ENCODE measurements at places on chromosomes 16 and 17.

DNA sequence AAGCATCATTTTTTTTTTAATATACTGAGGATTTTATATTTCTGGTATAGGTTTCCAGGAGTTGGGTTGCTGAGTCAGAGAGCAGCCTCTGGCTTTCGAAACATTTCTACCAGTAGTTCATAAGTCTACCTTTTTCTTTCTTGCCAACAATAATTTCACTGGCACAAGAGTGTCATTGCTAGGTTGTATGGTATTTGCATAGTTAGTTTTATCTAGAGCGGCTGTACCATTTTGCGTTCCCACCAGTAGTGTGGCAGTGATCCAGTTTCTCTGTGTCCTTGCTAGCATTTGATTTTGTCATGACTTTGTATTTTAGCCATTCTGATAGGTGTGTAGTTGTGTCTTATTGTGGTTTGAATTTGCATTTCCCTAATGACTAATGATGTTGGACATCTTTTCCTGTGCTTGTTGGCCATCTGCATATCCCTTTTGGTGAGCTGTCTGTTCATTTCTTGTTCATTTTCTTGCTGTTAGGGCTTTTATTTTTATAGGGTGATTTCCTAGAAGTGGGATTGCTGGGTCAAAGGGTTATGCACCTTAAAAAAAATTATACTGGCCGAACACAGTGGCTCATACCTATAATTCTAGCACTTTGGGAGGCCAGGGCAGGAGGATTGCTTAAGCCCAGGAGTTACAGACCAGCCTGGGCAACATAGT, 39.9 kb downstream of the SNX29 start:
- DNase-seq: no peak

DNA sequence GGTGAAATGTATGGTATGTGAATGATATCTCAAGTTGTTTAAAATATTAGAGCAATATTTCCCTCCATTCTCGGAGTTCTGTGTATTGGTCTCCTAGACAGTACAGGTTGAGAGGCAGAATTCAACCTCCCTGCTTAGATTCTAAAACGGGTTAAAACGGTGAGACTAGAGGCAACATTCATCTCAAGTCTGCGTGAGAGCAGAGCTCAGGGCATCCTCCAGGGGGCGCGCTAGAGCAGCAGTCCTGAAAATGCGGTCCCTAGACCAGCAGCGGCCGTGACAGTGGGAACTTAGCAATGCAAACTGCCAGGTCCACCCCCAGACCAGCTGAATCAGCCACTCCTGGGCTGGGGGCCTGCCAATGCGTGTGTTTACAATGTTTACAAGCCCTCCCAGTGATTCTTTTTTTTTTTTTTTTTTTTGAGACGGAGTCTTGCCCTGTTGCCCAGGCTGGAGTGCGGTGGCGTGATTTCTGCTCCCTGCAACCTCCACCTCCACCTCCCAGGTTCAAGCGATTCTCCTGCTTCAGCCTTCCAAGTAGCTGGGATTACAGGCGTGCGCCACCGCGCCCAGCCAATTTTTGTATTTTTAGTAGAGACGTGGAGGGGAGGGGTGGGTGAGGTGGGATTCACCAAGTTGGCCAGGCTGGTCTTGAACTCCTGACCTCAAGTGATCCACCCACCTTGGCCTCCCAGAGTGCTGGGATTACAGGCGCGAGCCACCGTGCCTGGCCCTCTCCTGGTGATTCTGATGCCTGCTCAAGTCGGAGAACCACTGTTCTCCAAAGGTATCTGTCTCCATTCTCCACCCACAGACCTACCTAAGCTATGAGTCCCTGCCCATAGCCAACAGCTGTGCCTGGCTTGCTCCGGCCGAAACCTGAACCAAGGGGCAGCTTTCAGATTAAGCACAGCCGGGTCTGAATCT, 24.2 kb downstream of the KLHL36 start:
- DNase-seq: peak; percentile 8

DNA sequence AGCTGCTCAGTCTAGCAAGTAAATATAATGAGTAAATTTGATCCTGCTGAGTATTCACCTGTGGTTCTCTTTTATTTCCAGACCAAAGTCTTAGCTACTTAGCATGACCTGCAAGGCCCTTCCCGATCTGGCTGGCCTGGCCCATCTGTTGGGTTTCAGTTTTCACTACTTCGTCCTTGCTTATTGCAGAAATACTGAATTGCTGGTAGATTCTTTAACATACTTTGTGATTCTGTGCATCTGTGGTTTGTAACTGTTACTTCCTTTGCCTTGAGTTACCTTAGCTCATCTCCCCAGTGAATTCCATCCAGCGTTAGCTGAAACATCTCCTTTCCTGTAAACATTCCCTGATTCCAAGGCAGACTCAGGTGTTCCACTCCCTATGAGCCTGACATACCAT, 131.1 kb downstream of the PHKB start:
- DNase-seq: no peak

- DNase-seq: no peak
Measured at GRCh38 chr16:19874851-19875546, 9.6 kb downstream of the GPRC5B start.

- peak; percentile 67 for DNase-seq
Measured at GRCh38 chr17:19753051-19753509, 5.0 kb upstream of the ALDH3A1 start.

- DNase-seq: no peak
Measured at GRCh38 chr17:66228887-66229782, at the start of gene APOH. APOH (minus strand) TSS chr17:66229415; CDS start chr17:66229379, 36 bp downstream.

GRCh38 chr17:82981141-82981730, 98.2 kb upstream of the METRNL start:
- DNase-seq: no peak

- DNase-seq: no peak
Measured at GRCh38 chr17:78865682-78866390, 25.2 kb upstream of the USP36 start.

- peak; percentile 8 for DNase-seq
Measured at GRCh38 chr17:65984299-65984698, 207.6 kb downstream of the CEP112 start.

- DNase-seq: no peak
Measured at GRCh38 chr17:62670202-62670821, 42.8 kb downstream of the MRC2 start.

DNA sequence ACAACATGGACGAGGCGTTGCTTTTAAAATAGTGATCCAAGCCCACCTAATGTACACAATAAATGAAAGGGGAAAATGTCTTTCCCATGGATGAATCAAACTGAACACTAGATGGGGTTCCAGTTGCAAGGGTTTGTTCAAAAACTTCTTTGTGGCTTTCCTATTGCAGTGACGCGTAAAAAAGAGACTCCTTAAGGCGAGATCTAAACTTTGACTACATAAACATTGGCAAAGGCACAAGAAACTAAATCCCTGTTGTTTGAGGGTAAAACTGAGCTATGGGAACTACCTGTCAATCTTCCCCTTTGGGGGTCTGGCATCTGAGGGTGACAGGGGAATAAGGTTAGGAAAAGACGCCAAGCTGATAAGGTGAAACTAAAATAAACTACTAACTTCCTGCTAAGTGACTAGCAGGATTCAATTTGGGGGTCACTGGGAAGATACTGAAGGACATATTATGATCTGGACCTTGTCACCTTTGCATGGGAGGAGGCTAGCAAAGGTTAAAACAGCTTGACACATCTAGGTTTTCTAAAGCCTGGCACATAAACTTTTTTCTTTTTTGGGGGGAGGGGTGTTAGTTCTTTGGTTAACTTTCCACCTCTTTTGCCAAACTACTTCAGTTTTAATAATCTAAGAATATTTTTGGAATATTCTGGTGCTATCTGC, 4.7 kb downstream of the SALL1 start:
- no peak for DNase-seq

DNA sequence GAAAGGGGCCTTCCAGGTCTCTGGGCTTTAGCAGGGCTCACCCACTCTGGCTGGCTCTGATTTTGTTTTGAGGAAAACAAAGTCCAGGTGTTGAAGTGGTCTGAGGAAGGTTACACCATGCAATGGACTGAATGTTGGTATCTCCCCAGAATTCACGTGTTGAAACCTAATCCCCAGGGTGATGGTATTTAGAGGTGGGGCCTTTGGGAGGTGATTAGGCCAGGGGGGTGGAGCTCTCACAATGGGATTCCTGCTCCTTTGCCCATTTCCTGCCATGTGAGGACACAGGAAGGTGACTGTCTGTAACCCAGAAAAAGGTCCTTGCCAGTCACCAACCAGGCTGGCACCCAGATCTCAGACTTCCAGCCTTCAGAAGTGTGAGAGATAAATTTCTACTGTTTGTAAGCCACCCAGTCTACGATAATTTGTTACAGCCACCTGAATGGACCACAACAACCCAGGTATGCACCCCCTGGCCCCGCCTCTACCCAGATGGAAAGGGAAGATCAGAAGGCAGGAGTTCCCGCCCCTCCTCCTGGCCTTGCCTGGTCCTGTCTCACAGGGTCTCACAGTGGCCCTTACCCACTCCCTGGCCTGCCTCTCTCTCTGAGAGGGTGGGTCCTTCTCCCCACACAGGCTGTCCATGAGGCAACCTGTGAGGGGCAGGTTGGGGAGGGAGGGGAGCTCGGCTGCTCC, 32.0 kb downstream of the LRRC75A start:
- no peak for DNase-seq

DNA sequence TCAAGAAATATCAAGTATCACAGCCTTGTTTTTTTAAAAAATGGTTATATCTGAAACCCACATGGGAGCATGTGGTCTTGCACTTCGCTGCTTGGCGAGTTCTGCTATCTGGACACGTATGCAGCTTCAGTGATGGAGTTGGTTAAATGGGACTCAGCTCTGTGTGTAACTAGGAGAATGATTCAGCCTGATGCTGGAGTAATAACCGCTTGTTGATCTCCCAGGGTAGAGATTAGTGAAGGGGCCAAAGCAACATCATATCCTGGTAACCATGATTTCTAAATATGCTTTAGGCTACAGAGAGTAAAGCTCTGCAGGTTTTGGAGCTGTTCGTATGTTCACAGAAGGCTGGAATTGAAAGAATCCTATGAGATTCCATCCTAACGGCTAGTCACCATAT, 63.2 kb downstream of the IQCK start:
- DNase-seq: peak; percentile 45
